Esophagus squamous epithelium (tissue), 5 donors: ENCODE measurements at places on chromosomes 3 and 15.

- no peak for DNase-seq
Measured at GRCh38 chr3:129346695-129347457, 68.2 kb downstream of the HMCES start.

GRCh38 chr15:74380361-74381189 is 13.1 kb upstream of the CYP11A1 start:
- DNase-seq = no peak

- DNase-seq = no peak
Measured at GRCh38 chr3:50542177-50543034, 25.1 kb downstream of the C3orf18 start.

GRCh38 chr15:82568986-82569385 is 28.7 kb upstream of the RPS17 start:
- no peak for DNase-seq

DNA sequence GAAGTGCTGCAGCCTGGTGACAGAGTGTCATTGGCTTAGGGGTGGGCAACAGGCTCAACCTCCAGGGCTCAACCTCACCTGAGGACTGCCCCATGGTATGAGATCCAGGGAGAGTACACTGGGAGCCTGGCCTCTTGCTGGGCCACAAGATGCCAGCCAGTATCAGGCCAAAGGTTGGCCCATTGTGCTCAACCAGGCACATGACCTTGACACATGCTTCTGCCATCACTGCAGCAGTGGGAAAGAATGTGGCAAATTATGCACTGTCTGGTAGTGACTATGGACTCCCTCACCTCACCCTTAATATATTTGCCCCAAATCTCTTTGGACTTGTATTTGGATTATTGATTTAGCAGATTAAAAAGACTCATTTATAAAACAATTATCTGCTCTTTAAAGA is 233.9 kb upstream of the GOLGA6L4 start:
- DNase-seq = no peak

DNA sequence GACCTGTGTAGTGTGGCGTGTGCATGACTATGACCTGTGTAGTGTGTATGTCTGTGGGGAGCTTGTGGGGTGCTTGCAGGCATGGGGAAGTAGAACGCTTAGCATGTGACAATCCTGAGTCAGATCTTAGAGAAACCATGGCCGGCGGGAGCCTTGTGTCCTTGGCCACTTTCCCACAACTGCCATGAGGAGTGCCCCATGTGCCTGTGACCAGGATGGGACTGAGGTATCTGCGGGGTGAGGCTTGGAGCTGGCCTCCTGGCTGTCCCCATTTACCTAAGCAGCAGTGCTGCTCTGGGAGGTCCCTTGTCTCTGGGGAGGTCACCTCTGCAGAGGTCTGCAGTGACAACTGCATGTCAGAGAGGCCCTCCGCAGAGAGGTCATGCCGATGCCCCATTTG is 23.6 kb downstream of the TRPM1 start:
- no peak for DNase-seq

DNA sequence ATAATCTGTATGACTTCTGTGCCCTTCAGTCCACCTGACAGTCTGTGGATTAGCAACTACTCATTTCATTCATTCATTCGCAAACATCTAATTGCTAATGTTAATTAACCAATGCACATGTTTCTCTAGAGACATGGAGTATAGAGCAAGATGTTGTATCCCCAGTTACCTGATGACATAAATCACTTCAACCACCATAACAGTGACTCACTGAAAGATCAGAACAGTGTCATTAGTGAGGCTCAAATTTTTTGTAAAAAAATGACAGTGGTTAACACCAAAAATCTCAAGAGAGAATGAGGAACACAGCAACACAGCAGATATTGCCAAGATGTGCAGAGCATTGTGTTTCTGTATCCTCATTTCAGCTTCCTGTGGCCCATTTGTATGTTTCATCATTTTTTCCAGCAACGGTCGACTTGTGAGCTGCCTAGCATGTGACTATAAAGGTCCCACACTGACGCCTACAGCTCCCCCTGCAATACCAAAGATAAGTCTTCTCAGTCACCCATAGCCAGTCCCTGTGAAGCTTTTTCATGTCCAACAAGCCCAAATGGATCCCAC is 3.7 kb upstream of the PLD1 start:
- DNase-seq = no peak

DNA sequence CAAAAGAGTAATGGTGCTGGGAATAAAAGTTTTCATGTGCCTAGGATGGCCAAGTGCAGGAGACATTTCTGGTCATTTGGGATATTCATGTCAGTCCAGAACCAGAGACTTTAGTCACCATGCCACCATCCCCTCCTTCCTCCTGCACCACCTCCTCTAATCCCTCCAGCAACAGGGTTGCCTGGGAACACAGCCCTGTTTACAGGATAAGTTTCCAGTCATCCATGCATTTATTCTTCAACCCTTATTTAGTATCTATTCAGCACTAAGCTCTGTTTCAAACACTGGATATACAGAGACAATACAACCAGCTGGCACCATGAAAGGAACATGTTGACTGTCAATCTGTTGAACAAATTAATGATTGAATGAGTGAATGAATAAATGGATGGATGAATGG is 211.7 kb downstream of the CLSTN2 start:
- no peak for DNase-seq

- DNase-seq = no peak
Measured at GRCh38 chr3:56309465-56309864, 158.8 kb downstream of the ERC2 start.

- no peak for DNase-seq
Measured at GRCh38 chr15:96106628-96107027, 223.9 kb upstream of the NR2F2 start.

DNA sequence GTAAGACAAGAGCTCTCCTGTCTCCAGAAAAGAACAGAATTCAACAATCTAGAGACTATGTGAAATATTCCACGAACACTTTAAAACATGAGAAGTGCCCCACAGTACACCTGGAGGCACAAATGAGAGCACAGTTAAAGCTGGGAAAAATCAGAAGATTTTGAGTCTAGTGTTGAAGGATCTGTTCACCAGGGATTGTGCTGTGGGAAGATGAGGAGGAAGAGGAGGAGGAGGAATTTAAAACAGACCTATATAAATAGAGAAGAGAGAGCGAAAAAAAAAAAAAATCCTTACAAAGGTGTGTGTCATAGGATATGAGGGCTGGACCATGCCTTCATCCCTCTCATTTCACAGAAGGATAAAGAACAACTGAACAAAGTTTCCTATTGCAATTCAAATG is 361.0 kb upstream of the SEMA6D start:
- DNase-seq = no peak

DNA sequence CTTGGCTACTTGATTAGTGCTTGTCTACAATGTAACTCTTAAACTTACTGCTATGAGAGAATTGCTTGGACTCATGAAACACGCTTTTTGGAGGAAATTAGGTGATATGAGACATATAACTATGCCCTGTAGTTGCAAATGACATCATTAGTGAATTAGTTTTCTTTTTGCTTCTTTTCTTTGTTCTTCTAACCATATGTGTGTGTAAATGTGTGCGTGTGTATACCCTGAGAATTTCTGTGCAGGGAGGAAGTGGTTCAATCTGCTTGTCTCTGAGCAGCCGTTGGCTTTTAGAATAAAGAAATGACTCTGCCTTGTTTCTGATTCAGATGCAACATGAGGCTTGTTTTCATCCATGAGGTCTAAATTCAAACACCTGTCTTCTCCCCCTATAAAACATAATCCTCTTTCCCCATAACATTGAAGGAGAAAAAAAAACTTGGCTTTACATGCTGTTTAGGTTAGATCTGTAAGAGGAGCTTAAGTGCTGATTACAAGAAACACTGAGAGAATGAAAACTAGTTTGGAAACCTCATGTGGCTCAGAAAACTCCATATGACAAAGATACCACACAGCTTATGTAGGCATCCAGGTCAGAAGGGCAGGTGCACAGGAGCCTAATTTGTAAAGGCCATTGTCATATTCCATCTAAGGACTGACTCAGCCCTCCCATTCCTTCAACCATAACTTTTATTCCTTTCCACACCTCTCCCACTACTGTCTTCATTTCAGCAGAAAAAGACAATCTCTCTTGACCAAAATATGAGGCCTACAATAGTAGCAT is 30.5 kb upstream of the BLM start:
- no peak for DNase-seq

DNA sequence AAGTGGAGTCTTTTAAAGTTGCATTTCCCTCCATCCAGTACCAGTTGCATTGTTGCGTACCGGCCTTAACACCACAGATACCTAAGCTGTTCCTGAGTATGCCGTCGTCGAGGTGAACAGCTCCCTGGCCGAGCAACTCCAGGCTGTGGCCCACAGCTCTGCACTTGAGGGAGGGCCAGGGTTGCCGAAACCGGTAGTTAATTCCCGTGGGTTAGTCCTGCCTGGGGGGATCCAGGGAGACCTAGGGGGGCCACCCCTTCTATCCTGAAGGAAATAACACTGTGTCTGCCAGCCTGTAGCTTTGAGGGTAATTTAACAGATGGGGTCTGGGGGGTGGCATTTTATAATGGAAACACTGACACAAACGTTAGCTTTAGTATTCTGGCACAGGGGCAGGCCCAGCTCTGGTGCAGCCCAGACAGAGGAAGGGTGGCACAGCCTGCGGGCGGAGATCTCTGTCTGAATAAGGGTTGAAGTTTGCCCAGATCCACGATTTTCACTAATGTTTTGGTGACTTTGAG is 60.8 kb downstream of the RGMA start:
- DNase-seq = no peak

DNA sequence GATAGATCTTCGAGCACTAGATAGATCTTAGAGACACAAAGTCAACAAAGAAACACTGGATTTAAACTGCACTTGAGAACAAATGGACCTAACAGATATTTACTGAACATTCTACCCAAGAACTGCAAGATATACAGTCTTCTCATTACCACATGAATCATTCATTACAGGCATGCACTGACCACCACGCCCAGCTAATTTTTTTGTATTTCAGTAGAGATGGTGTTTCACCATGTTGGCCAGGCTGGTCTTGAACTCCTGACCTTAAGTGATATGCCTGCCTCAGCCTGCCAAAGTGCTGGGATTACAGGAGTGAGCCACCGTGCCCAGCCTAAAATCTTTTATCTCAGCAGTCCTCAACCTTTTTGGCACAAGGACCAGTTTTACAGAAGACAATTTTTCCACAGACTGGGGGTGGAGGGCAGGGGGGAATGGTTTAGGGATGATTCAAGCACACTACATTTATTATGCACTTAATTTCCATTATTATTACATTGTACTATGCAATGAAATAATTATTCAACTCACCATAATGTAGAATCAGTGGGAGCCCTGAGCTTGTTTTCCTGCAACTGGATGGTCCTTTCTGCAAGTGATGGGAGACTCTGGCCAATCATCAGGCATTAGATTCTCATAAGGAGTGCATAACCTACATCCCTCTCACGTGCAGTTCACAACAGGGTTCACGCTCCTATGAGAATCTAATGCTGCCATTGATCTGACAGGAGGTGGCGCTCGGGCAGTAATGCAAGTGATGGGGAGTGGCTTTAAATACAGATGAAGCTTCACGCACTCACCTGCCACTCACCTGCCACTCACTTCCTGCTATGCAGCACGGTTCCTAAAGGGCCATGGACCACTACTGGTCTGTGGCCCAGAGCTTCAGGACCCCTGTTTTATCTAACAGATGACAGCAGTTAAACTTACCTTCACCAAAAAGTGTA is 21.7 kb downstream of the CSNK1G1 start:
- no peak for DNase-seq

- DNase-seq = no peak
Measured at GRCh38 chr3:64445109-64445943, 220.1 kb upstream of the PRICKLE2 start.

DNA sequence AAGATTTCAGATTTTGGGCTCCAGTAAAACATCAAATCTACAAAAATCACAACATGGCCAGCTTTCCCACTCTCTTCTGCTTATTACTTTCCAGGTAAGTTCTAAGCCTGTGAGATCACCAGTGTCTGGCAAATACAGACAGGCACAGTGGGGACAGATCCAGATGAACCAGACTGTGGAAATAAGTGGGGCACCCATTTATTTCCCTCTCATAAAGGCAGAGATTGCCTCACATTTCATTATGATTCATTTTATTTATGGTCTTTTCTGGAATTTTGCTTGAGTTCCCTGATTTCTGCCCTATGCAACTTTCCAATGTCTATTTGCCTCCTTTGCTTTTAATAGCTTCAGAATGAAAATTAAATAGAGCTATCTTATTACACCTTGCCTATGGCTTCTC is 66.8 kb downstream of the GREM1 start:
- no peak for DNase-seq

DNA sequence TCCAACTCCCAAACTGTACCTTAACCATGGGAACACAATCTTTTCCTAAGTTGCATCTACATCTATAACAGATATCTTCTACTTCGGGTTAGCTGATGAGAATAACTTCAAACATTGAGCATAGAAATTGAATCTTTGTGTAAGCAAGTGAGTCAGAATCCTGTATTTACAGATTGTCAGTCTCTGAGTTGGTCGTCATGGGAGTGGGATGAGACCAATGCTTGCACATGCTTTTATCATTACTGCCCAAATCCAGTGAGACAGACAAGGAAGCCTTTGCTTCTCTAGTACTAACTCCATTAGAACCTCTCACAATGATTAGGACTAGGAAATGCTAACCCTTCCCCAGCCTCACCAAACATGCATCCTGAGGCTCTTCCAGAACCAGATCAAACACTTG is 587.1 kb upstream of the ZNF717 start:
- DNase-seq = no peak

DNA sequence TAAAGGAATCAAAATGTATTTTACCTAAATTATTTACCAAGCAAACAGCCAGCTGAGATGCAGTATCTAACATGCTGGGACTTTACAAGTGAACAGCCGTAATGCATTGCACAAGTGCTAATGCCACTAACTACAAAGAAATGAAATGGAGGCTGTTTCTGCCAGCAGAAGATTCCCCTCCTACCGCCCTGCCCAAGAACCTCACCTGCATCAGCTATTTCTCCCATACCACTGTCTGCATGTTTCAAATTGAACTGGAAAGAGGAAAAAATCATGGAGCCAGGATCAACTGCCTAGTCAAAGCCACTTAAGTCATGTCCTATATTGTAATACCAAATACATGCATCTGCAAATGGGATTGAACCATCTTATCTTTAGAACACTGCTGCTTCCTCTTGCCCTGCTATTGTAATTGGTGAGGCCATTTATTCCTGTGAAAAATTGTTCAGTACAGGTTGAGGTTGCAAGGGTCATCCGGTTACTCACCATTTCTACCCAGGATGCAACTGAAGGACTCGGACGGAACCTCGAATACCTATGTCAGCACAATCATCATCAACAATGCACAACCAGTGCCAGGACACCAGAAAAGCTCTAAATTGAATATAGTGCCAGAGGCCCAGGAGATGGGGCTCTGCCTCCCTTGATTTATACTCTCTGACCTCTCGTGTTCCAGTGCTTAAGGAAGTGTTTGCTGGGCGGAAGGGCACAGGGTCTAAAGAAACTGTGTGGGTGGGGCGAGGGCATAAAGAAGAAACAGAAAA is 27.5 kb downstream of the ANXA2 start:
- DNase-seq = no peak

DNA sequence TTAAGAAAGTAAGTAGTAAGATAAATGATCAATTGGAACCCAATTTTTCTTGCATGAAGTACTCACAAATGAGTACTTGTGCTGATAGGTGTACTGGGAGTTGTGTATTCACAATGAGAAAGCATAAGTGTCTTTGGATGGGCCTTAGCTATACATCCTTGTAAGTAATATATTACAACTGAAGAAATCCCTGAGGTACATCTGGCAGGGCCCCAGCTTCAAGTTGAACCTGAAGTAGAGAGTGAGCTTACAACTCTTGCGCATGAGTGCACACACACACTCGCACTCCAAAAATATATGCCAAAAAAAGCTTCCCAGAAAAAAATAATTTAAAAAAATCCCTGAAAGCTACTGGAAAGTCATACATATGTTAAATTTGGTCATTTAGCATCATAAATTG is 222.5 kb downstream of the ROBO2 start:
- DNase-seq = no peak

GRCh38 chr3:30858894-30859389 is 35.5 kb downstream of the GADL1 start:
- no peak for DNase-seq
